WTC11 (cell line): ENCODE measurements at places on chromosomes 12 and 14. TPM values are rescaled to one million over a fixed set of nuclear protein-coding genes. Genes with fewer than 3 reads are reported as not detected.

GRCh38 chr12:98916106-98916505, 271.0 kb downstream of the APAF1 start:
- no peak overlapping the region for H3K27ac ChIP-seq
- no peak for DNase-seq
- H3K36me3 ChIP-seq: no peaks in the 10 kb centered on the region
- no peak overlapping the region for H3K4me3 ChIP-seq
- no peaks in the 10 kb centered on the region for H3K4me1 ChIP-seq

- no peaks in the 10 kb centered on the region for H3K27me3 ChIP-seq
- DNase-seq: no peak
- H3K27ac ChIP-seq: no peak overlapping the region
- peaks cover 10% of the 10 kb centered on the region for H3K36me3 ChIP-seq
- no peak overlapping the region for H3K4me3 ChIP-seq
These were observed 17.6 kb downstream of the DUSP6 start for GRCh38 chr12:89334548-89335169.

The IRAK3 gene
- 0.70 to 0.92 TPM (median 0.89 TPM) in 3 replicates for total RNA-seq

The CLEC1B gene
- total RNA-seq: not detected in 3 replicates
